ENCODE measurements at places on chromosomes 11 and 22. TPM values are rescaled to one million over a fixed set of nuclear protein-coding genes. Genes with fewer than 3 reads are reported as not detected.

DNA sequence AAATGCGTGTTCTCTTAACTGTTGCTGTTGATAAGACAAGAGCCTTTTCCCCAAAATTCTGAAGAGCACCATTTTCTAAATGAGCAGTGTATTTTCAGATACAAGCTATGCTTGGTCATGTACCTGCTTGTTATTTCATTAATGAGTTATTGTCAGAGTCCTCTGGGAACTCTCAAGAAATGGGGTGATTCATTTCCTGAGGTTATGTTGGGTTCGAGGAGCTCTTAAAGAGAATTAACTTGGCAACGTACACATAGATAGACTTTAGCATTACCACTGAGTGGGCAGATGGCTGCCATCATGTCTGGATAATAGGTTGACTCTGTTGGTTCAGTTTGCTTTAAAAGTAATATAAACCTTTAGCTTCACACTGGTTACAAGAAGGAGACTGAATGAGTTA lies 87.9 kb upstream of the SORL1-AS1 start:
- no peak for DNase-seq

RAB39A gene
- total RNA-seq = 0.17 TPM

TRIM49 gene
- not detected for total RNA-seq

DNA sequence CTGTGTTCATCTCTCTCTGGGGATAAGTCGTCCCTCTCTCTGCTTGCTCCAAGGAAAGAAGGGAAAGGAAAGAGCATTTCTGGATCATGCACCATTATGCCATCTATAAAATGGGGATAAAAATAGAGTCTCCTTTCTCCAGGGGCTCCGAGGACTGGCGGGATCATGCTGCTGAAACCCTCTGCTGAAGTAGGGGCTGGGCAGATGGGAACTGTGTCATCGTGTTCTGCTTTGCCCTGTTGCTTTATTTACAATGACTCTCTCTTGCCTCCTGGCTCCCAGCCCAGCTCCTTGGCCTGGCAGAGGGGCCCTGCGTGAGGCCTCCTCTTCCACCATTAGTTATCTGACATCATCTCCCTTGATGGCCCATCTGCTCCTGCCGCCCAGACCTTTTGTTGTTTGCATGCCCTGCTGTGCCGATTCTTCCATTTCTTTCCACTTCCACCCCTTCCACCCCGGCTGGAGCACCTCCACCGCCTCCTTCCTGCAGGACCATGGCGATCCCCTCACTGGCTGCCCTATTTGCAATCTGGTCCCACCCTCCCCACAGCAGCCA lies 200.9 kb downstream of the MYO18B start:
- DNase-seq = no peak

DNA sequence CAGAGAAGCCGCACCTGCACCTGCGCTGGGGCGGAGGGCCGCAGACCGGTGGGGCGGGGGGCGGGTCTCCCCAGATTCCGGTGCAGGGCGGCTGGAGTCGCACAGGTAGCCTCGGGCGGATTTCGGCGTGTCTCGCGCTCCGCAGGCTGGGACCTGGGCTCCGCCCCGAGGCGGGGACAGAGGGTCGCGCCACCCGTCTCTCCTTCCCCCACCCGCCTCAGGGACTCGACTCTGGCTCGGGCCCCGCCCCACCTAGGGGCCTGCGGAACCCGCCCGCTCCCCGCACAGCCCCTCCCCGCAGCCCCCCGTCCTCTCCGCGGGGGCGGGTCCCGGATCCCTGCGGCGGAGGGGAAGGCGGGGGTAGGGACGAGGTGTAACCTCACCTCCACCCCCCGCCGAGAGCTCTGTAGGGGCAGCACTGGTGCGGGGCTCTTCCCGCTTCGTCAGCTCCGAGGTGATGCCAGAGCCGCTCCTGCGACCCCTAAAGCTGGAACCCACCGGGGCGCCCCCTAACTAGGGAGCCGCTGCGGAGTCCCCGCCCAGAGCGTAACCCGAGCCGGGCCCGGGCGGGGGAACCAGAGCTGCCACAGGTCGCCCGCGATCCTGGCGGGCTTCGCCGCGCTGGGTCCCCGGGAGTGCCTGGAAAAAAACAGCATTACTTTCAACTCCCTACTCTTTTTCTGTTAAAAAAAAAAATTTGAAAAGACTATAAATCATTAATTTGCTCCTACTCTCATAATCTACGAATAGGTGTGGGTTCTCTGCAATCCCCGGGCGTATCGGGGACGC lies at the start of gene SLC29A2:
SLC29A2 (minus strand) TSS at position 134 of the 789 bp plus-strand sequence. CDS start 169 bp downstream, outside the sequence.
- peak; percentile 72 for DNase-seq

- DNase-seq = no peak
These were observed 82.1 kb downstream of the CDKN1C start for GRCh38 chr11:2803186-2804091.

APOA4 gene
- total RNA-seq = not detected

- no peak for DNase-seq
These were observed 3.8 kb downstream of the SHISA8 start for GRCh38 chr22:41911001-41911611.

GRCh38 chr11:128334311-128335044 lies 252.9 kb downstream of the ETS1 start:
- DNase-seq = no peak

- DNase-seq = no peak
These were observed 114.0 kb downstream of the GRIK4 start for GRCh38 chr11:120625565-120625964.

DNA sequence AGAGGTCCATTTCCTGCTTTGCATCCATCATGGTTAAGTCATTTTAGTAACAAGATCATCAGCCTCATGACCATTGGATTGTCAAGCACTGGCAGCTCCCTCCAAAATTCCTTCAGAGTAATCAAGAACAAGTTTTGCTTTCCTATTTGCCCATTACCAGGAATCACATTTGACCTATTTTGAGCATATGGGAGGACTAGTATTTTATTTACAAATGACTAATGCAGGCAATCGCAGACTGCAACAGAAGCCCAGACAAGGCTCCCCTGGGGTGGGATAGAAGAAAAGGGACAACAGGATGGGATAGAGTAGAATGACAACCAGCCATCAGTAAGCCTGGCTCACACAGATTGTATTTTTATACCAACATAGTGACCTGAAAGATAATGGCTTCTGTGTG lies 9.1 kb downstream of the MMP10 start:
- DNase-seq = no peak

UBXN1 gene
- total RNA-seq = 178 TPM

NLRP14 gene
- total RNA-seq = not detected

GALR3 gene
- total RNA-seq = not detected

- no peak for DNase-seq
These were observed 22.5 kb downstream of the VSIG10L2 start for GRCh38 chr11:125968354-125968753.

DNA sequence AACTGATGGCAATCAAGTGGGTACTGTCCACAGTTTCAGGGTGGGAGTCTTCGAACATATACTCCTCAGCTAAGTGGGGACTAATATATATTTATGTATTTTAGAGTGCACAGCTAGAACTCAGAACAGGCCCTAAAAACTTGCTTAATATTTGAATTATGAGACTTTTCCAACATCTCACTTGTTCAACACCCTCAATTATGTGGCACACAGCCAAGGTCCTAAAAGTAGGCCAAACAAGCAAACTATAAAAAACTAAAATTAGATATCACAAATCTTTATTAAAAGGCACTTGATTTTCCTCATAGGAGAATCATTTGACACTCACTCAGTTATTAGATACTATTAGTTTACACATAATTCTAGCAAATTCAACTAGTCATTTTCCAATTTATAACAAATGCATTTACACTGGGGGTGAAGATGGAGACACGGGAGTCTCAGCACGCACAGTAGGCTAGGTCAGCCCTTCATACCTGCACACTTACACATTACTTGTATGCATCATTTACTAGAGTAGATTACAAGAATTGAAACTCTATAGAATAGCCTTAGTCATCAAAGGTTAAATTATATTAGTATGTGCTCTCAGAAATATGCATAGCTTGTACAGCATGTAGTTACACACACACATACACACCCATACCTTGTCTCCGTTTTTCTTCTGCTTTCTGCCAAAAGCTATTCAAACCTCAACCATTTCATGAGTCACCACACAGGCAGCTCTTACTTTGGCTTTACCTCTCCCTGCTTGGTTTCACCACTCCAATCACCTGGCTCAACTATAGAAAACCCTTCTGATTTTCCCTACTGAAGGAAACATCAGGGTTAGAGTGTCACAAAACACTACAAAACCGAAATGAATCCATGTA lies 171.5 kb downstream of the SBF2 start:
- no peak for DNase-seq

SYT12 gene
- total RNA-seq = not detected

GRCh38 chr11:47495856-47496217 lies 46.9 kb upstream of the RAPSN start:
- no peak for DNase-seq

DNA sequence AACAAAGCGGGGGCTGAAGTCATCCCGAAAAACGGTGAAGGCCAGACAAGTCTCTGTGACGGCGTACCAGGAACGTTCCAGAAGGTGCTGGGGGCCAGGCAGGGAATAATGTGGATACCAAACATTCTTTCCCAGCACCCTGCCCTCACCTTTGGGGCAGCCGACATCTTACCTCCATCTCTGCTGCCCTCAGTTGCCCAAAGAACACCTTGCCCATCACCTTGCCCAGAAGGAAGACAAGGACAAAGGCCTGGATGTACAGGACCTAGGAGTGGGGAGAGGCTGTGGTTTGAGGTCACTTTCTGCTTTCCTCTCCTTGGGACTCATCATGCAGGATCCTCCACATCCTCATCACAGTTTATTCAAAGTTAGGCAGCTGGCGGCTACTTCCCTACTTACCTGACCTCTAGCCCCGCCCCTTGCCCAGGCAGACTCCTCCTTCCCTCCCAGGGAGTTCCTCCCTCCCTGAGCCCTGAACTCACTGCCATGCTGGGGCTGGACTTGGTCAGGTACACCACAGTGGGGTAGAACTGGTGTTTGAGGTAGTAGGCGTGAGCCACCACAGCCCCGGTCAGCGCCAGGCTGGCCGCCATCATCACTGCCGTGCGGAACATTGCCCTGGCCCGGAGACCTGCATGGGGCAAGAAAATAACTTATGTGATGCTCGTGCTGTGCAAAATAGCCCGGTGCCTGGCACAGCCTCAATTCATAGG lies 1.2 kb downstream of the SYVN1 start:
- DNase-seq = peak; percentile 26

DNA sequence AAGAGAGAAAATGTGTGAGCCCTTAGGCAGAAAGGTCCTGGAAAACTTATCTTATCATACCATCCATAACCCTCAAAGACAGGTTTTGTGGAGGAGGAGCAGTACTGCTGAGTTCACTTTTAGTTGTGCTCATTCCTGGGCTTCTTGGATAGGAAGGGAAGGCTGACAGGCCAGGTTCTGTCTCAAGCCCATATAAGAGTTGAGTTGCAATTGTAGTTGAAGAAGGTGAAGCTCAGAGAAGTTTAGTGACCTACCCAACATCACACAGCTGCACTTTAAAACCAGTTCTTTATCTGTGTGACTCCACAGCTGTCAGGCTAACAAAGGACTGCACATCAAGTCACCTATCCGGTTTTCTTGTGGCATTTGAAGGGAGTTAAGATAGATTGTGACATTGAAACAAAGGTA lies 13.0 kb downstream of the TEAD1 start:
- DNase-seq = no peak
